ENCODE measurements at places on chromosomes 7 and 10. TPM values are rescaled to one million over a fixed set of nuclear protein-coding genes. Genes with fewer than 3 reads are reported as not detected.

DNA sequence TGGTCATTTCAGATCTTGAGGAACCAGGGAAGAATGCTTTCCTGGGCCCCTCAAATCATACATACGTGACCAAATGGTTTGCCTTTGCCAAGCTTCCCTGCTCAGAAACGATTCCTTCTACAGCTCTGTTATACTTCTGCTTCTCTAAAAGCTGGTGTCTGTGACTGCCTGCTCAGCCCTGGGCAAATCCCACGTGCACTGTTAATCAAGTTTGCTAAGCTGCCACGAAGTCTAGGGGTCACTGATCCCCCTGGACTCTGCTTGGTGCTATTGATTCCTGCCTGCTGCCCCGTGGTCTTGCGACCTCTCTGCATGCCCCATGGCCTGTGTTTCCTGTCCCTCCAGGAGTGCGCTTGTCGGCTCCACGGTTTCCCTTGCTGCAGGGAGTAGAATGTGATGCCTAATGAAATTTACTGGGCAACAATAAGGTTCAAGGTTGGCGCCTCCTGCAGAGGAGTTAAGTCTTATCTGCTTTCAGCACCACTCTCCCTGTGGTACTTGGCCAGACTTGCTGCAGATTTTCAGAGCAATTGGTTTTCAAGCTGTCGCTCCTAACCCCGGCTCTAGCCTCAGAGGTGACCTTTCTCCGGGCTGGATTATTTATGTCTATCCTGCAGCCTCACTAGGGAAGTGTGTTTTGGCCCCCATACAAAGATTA is 201.6 kb upstream of the FZD8 start:
- no peak for DNase-seq

Gene EPHB6
- 2.7 TPM for total RNA-seq

DNA sequence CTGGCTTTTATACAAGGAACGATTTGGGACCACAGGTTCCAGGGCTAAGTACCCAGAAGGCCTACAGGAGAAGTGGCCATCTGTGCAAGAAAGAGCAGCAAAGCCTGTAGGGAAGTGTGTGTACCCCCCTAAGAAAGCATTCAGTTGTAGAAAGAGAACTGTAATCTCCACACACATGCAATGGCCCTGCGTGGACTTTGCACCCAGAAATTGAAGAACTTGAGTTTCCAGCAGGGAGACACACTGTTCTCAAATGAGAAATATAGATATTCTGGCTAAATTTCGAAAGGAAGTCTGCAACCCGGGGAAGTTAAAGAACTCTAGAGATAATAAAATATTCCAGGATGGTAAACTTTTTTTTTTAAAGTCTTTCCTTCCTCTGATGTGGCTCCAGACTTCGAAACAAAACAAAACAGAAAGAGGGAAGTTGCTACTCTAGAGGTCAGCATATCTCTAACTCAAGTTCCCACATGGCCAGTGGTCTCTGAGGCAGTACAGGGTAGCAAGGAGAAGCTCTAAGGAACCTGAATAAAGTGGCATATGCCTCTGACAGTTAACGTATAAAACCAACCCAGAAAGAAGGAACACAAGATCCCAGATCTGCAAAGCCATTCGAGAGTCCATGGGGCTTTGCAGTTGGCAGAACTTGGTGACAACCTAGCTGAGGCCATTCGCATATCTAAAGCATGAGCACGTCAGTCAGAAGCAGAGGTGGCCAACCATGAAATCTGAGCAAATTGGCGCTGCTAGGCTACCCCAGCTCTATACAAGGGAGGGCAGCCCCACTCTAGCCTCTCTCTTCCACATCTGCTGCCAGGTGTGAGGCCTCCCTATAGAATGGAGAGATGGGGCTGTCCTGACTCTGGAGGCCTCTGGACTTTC is 56.6 kb downstream of the ELMO1 start:
- DNase-seq, result no peak

- peak; percentile 46 for DNase-seq
These were observed 84.6 kb downstream of the AKAP9 start for GRCh38 chr7:92025260-92025659.

DNA sequence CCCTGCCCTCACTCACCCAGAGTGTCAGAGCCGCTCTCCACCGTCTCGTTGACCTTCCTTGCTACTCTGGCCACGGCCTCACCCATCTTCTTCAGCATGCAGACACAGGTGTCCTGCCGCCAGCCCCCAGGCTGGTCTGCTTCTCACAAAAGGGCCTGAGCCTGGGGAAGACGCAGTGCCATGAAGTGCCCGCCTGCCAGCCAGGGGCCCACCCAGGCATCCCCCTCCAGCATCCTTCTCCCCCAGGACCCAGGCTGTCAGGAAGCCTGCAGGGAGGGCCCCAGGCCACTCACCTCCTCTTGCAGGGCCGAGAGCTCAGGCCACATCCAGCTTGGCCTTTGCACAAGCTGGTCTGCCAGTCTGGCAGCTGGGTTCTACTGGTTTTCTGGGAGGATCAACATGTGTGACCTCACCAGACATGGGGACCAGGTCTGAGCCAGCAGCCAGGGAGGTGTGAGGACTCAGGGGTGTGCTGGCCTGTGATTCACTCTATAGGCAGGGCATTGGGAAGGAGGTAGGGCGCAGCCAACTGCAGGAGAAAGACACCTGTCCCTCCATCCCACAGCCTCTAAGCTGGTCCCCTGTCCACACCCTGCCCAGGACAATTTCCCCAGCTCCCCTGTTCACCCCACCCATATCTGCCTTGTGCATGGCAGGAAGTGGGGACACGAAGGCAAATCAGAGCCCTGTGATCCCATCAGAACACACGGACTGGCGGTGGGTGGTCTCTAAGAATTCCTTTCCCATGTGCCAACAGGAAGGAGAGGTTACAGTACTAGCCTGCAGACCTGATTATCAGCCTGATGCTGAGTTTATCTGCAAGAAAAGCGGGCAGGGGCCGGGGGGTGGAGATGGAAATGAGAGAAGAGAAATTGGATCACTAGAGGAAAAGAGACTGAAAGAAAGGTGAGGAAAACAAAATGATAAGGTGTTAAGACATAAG is 5.7 kb downstream of the LRRC20 start:
- DNase-seq, result peak; percentile 53

- DNase-seq, result no peak
These were observed 74.4 kb downstream of the RAB11FIP2 start for GRCh38 chr10:117972168-117972837.

Gene COL28A1
- not detected for total RNA-seq

Gene CHCHD1
- total RNA-seq, result 77.6 TPM

Gene AKR1B15
- not detected for total RNA-seq

DNA sequence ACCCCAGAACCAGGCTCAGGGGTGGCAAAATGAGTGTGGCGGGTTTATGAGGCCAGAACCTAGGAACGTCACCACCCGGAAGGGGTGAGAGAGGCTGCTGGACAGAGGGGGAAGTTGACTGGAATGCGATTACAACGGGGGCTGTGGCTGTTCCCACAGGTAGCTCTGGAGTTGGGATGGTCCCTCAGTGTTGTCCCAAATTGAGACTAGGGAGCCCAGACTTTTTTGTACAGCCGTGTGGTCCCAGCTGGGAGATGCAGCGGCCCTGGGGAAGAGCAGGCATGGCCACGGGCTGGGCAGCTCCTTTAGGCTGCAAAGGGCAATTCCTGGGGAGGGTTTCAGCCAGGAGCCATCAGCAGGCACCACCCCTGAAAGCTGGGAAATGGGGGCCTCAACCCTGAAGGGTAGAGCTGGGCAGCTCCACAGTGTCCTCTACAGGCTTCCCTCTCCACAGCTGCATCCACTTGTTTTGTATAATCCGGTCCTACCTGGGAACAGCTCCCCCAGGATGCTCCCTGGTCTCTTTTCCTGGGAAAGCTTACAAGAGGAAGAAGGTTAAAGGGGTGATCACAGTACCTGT is 11.0 kb upstream of the GDF10 start:
- DNase-seq, result no peak

Gene AKR1C4
- not detected for total RNA-seq

DNA sequence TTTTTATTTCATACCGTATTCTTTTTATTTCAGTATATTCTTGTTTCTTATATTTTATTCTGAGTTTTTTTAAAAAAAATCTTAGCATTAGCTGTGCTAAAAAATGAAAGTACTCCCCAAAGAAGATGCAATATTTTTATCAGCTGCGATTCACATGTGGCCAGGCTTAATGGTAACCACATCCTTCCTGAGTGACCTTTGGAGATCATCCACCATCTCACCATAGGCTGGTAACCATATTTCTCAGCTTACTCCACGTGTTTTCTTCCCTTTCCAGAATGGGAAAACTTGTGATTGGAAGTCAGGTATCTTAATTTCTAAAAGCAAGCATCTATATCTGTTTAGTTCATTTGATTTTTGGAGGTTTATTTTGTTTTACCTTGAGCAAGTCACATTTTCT is 18.8 kb upstream of the LIPM start:
- DNase-seq, result peak; percentile 59

DNA sequence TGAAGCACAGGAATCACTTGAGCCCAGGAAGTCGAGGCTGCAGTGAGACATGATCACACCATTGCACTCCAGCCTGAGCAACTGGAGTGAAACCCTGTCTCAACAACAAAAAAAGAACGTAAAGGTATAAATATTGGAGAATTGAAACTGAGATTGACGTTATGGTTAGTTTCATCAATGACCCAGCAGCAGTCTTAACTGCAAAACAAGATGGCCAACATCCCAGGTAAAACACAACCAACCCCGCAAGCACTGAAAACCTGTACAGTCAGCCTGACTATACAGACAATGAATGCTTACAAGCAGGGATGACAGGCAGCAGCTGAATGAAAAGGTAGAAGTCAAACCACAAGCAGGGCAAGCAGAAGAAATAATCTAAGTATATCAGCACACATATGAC is 34.7 kb downstream of the WAPL start:
- no peak for DNase-seq

Gene PAPSS2
- 39.3 TPM for total RNA-seq

GRCh38 chr7:155724327-155725005 is 80.0 kb downstream of the RBM33 start:
- no peak for DNase-seq

- no peak for DNase-seq
These were observed 9.5 kb upstream of the SMC3 start for GRCh38 chr10:110558041-110558440.

DNA sequence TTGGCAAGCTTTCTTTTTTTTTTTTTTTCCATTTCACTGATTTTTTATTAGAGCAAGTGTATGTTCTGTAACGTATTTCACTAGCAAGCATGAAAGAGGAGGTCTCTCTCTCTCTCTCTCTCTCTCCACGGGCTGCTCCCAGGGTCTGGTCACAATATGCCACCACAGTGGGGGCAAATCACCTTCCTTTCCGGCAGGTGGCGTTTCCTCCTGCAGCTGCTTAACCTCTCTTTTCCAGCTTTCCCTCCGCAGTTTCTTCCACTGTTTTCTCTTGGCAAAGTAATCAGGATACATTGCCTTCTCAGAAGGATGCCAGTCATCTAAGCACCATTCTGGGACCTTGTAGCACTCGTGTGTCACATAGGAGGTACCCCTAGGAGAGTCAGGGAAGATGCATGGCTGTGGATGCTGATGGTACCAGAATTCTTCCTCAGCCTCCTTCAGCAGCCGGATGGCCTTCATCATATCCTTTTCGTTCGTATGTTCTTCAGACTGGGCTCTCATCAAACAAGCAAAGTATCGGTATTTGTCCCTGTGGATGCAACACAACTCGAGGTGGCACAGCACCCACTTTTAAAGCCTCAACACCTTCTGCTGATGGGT is 197.3 kb upstream of the PODXL start:
- DNase-seq, result no peak
